ENCODE measurements at places on chromosomes 7 and 10.

DNA sequence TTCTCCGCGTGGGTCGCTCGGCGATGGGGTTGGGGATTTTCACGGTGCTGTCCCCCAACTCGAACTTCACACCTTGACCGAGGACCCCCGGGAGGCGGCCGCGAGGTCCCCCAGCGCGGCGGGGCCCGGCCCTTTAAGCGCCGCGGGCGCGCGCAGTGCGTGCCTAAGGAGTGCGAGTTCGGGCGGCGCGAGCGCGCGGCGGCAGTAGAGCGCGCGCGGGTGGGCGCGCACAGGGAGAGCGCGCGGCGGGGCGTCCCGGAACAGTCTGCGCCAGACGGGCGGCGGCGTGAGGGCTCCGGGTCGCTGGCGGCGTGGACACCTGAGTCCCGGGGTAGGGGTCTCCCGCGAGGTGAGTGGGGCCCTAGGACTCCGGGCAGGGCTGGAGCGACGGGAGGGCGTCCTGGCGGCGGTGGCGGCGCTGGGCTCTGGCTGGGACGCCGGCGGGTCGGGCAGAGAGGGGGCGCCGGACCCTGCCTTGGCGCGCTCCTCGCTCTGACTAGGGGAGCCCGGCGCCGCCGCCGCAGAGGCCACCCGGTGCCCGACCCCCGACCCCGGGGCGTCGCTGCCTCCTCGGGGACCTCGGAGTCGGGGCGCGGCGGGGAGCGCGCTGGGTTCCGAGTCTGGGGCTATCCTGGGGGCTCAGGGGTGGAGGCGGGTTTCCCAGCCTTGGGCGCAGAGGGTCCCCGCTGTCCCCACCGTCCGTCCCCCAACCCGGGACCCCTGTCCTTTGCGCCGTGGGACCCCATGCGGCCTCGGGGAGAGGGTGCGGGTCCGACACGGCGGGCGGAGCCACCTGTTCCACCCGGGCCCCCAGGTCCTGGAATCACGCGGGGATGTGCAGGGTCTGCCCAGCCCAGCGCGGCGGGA lies at the start of gene PROSER2:
Gene PROSER2, plus strand, starts transcription at position 235 of the 867 bp plus-strand sequence. CDS start 28,722 bp downstream, outside the sequence.
- no peak for DNase-seq

- no peak for DNase-seq
These were observed 86.0 kb downstream of the CH25H start for GRCh38 chr10:89120931-89121763.

DNA sequence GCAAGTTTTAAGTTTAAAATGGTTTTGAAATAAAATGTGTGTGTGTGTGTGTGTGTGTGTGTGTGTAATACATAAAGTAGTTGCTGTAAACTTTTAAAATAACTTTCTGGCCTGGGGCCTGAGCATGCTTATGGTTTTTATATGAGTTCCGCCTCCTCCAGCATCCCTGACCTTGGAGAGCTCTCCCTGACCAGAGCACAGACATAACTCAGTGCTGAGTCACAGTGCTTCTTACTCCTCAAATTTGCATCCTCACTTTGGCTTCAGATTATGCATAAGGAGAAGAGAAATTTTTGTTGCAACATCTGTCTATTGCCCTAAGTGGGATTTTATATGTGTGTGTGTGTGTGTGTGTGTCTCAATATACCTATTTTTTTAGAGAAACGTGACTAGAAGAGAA lies 200.8 kb downstream of the ELMO1 start:
- DNase-seq = no peak

- no peak for DNase-seq
These were observed 123.0 kb upstream of the DKK1 start for GRCh38 chr10:52191049-52191448.

DNA sequence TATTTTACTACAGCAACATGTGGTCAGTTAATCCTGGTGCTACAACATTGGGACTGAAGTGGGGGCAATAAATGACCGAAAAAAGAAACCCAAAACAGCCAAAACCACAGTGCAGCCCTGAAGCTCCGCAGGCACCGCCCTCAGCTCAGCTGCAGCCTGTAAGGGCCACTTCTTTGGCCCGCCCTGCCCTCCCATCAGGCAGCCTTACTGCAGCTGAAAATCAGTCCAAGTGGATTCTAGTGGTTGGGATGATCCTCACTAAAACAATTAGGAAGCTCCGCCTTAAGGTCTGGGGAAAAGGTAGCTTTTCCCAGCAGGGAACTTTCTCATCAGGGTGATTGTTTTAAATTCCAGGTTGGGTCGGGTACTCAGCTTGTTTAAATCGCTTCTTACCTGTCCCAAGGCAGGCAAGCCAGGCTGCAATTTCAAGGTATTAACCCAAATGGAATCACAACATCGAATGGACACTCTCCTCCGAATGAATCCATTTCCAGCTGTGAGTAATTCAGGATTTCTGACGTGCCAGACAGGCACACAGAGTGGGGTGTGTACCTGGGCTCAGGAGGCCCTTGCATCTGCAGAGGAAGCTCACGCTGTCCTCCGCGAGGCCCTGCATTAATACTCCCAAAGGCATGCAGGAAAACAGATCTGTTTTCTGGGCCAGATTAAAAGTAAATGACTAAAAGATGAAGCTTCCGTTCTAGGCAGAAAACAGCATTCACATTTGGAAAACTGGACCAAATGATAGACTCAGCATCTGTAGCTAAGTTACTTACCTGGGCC lies 104.3 kb downstream of the CREB5 start:
- DNase-seq = no peak
